Peyer's patch (tissue), 4 donors: ENCODE measurements at places on chromosomes 4 and X. TPM values are rescaled to one million over a fixed set of nuclear protein-coding genes. Genes with fewer than 3 reads are reported as not detected.

The DBET gene
- not detected for total RNA-seq

The GAGE12J gene
- total RNA-seq = not detected

The CYTL1 gene
- total RNA-seq = not detected

The F8 gene
- 5.0 TPM for total RNA-seq

The MAP7D2 gene
- 1.3 TPM for total RNA-seq

The NEUROG2 gene
- total RNA-seq = not detected

The MID2 gene
- total RNA-seq = 10.2 TPM

The THOC2 gene
- total RNA-seq = 117 TPM

The TLR6 gene
- total RNA-seq = 1.6 TPM

The DCAF8L2 gene
- total RNA-seq = not detected
